ENCODE measurements at places on chromosomes 11 and 22. TPM values are rescaled to one million over a fixed set of nuclear protein-coding genes. Genes with fewer than 3 reads are reported as not detected.

DNA sequence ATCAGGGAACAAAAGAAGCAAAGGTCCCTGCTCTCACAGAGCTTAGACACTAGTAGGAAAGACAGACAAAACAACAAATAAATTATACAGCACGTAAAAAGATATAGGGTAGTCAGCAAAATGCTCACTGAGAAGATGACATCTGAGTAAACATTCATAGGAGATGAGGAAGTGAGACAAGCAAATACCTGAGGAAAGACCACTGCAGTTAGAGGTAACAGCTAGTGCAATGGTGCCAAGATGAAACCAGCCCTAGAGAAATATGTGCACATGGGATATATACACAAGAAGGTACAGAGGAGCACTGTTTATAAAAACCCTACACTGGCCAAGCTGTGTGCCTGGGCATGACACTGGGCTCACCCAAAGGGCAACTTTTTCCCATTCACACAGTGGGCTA, 9.8 kb downstream of the CYP2R1 start:
- no peaks in the 10 kb centered on the region for H3K27me3 ChIP-seq
- peaks cover 3% of the 10 kb centered on the region for H3K36me3 ChIP-seq
- no peak overlapping the region for H3K27ac ChIP-seq
- DNase-seq: no peak
- no peaks in the 10 kb centered on the region for H3K4me1 ChIP-seq

- no peak overlapping the region for H3K4me3 ChIP-seq
- no peaks in the 10 kb centered on the region for H3K4me1 ChIP-seq
- no peaks in the 10 kb centered on the region for H3K36me3 ChIP-seq
- DNase-seq: peak; percentile 38
- H3K27ac ChIP-seq: no peak overlapping the region
These were observed 71.4 kb downstream of the SLC1A2 start for GRCh38 chr11:35347921-35348331.

- H3K27ac ChIP-seq: no peak overlapping the region
- no peak overlapping the region for H3K4me3 ChIP-seq
- H3K27me3 ChIP-seq: no peaks in the 10 kb centered on the region
- no peaks in the 10 kb centered on the region for H3K36me3 ChIP-seq
- H3K4me1 ChIP-seq: no peaks in the 10 kb centered on the region
- DNase-seq: no peak
These were observed 196.4 kb downstream of the LARGE1 start for GRCh38 chr22:33723915-33724314.

DNA sequence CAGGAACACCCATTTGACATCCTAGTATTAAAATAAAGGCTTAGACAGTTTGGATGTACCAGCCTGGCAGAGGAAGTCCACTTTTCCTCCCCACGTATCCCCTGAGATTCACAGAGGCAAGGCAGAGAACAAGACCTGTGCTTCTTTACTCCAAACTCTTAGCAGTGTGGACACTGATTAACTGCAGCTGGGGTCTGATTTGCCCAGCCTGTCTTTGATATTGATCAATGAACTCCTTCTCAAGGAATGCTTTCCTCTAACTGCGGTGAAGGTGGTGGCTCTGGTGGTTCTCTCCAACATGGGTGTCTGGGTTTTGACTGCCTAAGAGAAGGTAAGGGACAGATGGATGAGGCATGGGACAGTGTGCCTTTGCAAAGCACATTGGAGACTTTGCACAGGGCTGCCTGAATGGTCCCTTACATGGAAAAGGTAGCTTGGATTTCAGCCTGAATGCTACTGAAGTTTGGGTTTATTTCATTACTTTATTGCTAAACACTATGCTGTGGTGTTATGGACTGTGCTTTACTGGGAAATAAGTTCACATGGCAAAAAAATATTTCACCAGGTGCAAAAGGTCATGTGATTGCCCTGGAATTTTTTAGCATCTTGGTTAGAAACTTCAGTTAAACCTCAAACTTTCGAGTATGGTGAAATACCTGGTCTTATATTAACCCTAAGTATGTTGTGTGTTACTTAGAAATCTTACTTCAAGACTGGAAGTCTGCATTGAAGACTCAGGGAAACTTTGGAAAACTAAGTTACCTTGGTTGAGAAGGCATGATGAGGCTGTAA, 1.8 kb downstream of the GAS2 start:
- H3K4me1 ChIP-seq: no peaks in the 10 kb centered on the region
- H3K27ac ChIP-seq: no peak overlapping the region
- no peak overlapping the region for H3K4me3 ChIP-seq

GRCh38 chr11:110079726-110080125, 13.5 kb upstream of the ZC3H12C start:
- H3K36me3 ChIP-seq: no peaks in the 10 kb centered on the region
- H3K27ac ChIP-seq: no peak overlapping the region
- no peaks in the 10 kb centered on the region for H3K27me3 ChIP-seq
- no peak for DNase-seq
- peaks cover 31% of the 10 kb centered on the region for H3K4me1 ChIP-seq

- H3K27ac ChIP-seq: no peak overlapping the region
- no peaks in the 10 kb centered on the region for H3K36me3 ChIP-seq
- DNase-seq: peak; percentile 42
- H3K4me1 ChIP-seq: no peaks in the 10 kb centered on the region
These were observed 84.3 kb downstream of the MSANTD4 start for GRCh38 chr11:105937738-105938137.

GRCh38 chr11:8190431-8190830, 21.6 kb upstream of the RIC3 start:
- H3K27ac ChIP-seq: no peak overlapping the region
- no peak overlapping the region for H3K4me3 ChIP-seq
- no peak for DNase-seq
- no peaks in the 10 kb centered on the region for H3K36me3 ChIP-seq
- no peaks in the 10 kb centered on the region for H3K27me3 ChIP-seq

DNA sequence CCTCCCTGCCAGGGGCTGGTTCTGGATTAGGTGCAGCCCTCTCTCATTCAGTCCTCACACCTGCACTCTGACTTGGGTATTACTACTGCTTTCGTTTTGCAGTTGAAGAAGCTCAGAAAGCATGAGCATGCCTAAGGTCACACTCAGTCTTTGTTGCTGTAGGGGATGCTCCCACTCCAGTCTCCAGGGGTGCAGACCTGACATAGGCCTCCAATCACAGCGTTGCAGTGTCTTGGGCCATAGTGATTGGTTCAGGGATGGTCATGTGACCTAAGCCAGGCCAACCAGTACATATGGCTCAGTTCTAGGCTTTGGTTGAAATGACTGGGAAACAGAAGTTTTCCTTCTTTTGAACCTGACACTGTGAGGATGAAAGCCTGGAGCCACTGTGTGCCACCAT, 61.7 kb downstream of the FBXO7 start:
- H3K27me3 ChIP-seq: peaks cover 19% of the 10 kb centered on the region
- no peak overlapping the region for H3K4me3 ChIP-seq
- peaks cover 6% of the 10 kb centered on the region for H3K4me1 ChIP-seq
- H3K36me3 ChIP-seq: no peaks in the 10 kb centered on the region
- no peak for DNase-seq

DNA sequence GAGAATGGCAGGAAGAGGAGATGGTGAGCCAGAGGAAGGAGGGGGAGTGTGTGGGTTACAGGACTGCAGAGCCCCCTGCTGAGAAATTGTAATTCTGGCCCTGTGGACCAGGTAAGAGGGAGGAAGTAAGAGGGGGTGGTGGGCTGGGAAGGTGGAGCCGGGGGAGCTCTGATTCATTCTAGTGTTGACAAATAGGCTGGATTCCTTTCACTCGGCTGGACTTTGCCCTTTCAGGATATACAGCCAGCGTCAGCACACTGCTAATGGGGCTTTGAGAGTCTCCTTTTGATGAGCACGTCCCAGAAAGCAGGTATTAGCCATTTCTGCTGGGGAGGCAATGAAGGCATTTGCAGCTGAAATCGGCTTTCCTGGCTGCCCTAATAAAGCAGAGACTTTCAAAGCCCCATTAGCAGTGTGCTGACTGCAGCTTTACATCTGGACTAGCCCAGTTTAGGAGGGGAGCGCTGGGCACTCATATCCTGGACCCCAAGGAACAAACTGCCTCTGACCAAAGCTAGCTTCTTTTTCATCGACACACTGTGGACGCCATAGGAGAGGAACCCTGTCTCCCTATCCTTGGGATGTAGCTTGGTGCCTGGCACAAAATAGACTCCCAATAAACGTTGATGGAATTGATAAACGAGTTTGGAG, 44.8 kb upstream of the CADM1 start:
- H3K27me3 ChIP-seq: no peaks in the 10 kb centered on the region
- DNase-seq: no peak
- H3K4me1 ChIP-seq: no peaks in the 10 kb centered on the region

DNA sequence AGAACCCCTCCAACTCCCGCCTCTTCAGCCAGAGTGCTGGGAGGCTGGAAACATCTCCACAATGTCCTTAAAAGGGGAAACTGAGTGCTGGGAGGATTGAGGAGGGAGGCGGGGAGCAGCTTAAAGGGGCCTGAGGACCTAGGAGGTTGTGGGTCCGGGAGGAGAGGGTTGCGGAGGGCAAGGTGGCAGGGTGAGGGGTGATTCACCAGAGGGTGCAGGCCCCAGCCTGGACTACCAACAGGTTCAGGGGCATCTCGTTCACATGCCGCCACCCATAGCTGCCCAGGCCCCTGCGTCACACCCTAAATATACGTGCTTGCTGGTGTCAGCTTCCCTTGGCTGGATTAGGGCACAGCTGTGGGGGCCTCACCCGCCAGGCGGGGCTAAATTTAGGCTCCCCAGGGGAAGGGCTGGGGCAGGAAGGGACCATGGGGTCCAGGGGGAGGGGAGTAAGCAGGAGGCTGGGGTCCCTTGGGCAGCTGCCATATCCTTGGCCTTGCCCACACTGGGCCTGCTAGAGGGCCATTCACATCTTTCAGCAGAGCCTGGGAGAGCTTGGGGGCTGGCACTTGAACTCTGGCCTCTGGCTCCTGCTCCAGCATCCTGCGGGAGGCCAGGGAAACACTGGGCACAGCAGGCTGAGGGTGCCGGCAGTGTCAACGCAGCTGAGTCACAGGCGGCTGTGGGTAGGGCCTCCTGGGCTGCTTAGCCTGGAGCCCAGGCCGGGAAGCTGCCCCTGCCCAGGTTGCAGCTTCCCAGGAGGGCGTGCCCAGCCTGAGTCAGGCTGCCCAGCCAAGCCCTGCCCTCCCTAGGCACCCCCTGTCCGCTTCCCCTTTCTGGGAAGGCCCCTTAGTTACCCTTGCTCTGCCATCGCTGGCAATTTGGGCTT, 1.3 kb downstream of the EHBP1L1 start:
- no peak for DNase-seq
- H3K4me3 ChIP-seq: peak overlapping the region; percentile 87

DNA sequence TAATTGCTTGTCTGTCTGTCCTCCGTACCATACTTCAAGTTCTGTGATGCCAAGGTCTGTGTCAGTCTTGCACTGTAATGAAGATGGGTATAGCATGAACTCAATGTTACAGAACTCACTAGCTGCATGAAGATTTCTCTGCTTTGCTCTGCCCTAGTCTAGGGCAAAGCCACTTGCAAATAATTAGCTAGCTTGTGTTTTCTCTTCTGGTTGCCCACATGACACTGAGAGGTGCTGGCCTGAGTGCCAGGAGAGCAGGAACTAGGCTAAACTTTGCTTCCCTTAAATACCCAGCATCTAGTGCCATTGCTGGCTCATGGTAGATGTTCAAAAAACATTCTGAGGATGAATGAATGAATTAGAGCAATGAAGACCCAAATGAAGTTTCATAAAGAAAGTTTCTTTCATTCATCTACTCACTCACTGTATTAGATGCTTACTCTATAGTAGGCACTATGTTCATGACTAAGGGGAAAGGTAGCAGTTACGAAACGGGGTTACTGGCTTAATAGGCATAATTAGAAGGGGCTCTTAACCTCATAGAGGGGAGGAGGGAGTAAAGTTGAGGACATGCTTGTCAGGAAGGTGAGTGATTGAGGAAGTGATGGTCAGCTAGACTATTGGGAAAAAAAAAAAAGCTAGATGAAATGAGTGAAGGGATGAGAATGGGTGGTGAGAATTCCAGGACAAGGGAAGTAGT, 4.4 kb upstream of the ENDOD1 start:
- no peak overlapping the region for H3K27ac ChIP-seq
- no peaks in the 10 kb centered on the region for H3K4me1 ChIP-seq
- no peaks in the 10 kb centered on the region for H3K27me3 ChIP-seq
- H3K36me3 ChIP-seq: no peaks in the 10 kb centered on the region

GRCh38 chr11:6746086-6746618, 25.6 kb downstream of the OR2AG2 start:
- no peak for DNase-seq
- no peak overlapping the region for H3K27ac ChIP-seq
- no peaks in the 10 kb centered on the region for H3K36me3 ChIP-seq
- H3K4me1 ChIP-seq: no peaks in the 10 kb centered on the region
- H3K4me3 ChIP-seq: no peak overlapping the region
- H3K27me3 ChIP-seq: peaks cover 19% of the 10 kb centered on the region

- H3K27ac ChIP-seq: no peak overlapping the region
- H3K36me3 ChIP-seq: no peaks in the 10 kb centered on the region
- no peak overlapping the region for H3K4me3 ChIP-seq
- DNase-seq: no peak
- H3K27me3 ChIP-seq: no peaks in the 10 kb centered on the region
These were observed 76.7 kb upstream of the BLID start for GRCh38 chr11:122192634-122193255.

DNA sequence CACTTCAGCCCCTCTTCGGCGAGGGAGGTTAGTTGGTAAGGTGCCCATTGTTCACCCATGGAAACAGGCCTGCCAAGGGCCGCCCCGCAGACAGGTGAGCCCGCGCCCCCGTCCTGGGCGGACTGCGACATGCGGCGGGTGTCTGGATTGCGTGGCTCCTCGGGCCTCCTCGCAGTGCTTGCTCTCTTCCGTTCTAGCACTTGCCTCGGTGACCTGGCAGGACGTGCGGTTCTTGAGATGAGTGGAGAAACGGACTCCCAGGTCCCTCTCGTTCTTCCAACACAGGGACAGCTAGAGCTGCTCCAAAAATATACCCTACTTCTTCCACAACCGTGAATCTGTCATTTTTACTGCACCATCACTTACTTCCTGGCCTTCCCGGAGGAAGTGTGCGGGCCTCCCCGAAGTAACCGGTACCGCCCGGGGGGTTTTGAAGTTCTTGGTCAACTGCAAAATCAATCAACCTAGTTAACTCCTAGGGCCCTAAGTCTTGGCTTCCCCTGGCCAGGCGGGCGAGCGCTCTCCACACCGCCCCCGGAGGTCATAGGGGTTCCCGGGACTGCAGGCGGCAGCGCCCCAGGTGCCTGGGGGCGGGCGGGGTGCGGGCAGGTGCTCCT, 745 bp upstream of the ZBTB44 start:
- DNase-seq: no peak
- no peak overlapping the region for H3K27ac ChIP-seq
- peak overlapping the region; percentile 81 for H3K4me3 ChIP-seq
- H3K27me3 ChIP-seq: no peaks in the 10 kb centered on the region

UPK2 gene
- not detected for total RNA-seq

TENM4 gene
- total RNA-seq: 0.68 TPM

APOA1 gene
- 0.43 TPM for total RNA-seq

Measured in A673 (cell line).